Activated B cell treated with CpG ODN at 0.5 μM for 24 hours (primary cell): ENCODE measurements at places on chromosomes 2 and 18.

GRCh38 chr2:203661279-203661908 is 45.0 kb upstream of the CD28 start:
- DNase-seq: no peak

- no peak for DNase-seq
Observed at GRCh38 chr18:78085241-78086185, 835.9 kb downstream of the GALR1 start.

DNA sequence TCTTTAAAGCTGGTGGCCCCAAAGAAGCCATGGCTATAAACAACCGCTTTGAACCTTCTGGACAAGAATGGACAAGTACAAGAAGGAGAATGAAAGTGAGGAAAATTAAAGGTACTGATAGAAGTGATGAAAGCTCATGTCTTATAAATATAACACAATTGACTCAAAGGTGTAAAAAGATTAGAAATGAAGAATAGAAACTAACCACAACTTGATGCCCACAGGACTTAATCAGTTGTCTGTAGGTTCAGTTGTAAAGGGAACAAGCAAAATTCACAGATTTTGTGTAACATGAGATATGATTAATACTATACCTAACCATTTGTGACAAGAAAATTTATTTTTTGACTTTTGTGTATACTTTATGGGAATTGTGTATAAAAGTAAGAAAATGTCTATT is 135.7 kb downstream of the NUP35 start:
- DNase-seq: no peak

DNA sequence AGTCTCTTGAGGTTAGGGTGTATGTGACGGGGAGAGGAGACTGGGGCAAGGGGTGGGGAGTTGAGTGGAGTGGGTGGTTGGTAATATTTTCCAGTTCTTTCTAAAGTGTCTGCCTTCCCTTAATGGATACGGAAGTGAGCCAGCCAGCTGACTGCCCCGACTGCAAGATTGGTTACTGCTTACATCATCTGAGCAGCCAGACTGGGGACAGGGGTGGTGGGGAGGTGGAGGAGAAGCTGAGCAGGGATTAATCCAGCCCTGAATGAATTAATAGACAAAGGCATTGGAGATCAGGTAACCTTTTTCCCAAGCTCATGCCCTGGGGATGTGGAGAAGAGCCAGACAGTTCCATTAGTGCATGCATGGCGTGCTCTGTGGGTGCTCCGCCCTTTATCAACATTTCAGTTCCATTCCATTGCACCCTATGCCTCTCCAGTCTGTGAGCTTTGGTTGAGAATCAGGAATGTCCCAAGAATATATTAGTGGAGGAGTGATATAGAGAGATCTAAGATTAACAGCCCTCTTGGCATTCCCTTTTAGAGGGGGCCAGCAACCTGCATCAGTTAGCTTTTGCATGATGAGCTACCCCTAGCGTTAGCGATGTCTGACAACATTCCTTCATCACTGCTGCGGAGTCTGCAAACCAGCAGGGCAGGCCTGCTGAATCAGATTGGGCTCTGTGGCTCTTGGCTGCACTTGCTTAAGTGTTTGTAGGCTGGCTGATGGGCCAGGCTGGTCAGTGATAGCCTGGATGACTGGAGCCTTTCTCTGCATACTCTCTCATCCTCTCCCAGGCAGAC is 67.4 kb downstream of the TNP1 start:
- no peak for DNase-seq

GRCh38 chr2:234335661-234336228 is 161.1 kb downstream of the ARL4C start:
- DNase-seq: no peak

- no peak for DNase-seq
Observed at GRCh38 chr2:184481865-184482264, 116.5 kb upstream of the ZNF804A start.

- no peak for DNase-seq
Observed at GRCh38 chr2:85750587-85751575, 2.9 kb upstream of the ATOH8 start.

DNA sequence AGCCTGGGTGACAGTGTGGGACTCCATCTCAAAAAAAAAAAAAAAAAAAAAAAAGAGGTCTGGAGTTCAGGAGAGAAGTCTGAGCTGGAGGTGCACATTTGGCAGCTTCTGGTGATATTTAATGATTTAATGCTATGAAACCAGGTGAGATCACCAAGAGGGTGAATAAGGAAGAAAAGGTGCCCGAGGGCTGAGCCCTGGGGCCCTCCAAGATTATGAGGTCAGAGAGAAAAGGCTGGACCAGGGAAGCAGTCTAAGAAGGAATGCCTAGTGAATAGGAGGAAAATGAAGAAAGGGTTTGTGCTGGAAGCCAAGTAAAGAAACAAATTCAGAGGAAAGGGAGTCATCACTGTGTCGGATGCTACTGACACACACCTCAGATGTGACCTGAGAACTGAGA is 88.0 kb upstream of the PELI1 start:
- DNase-seq: no peak

GRCh38 chr2:235766278-235766677 is 272.4 kb downstream of the AGAP1 start:
- DNase-seq: no peak

DNA sequence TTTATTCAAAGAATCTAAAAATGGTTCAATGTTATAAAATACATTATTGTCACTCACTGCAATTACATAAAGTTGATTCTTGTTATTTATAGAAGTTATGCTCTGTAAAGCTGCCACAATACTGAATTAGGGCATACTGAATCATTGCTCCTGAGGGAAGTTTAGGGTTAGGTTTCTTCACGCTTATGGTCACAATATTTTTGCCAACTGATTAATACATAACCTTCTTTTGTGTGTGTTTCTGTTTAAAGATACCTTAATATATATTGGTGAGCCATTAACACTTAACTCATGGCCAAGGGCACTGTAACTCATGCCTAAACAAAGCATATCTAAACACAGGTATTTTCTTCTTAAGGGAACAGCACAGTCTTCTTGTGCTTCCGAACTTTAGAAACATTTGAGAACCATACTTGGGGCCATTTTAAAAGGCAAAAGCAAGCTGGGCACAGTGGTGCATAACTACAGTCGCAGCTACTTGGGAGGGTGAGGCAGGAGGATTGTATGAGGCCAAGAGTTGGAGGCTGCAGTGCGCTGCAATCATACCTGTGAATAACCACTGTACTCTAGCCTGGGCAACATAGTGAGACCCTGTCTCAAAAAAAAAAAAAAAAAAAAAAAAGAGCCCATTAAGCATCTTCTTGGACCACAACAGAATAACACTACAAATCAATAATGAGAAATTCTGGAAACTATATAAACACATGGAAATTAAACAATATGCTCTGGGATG is 15.6 kb downstream of the DARS1 start:
- no peak for DNase-seq

GRCh38 chr2:103814016-103814415 is 1039.9 kb upstream of the POU3F3 start:
- DNase-seq: no peak

DNA sequence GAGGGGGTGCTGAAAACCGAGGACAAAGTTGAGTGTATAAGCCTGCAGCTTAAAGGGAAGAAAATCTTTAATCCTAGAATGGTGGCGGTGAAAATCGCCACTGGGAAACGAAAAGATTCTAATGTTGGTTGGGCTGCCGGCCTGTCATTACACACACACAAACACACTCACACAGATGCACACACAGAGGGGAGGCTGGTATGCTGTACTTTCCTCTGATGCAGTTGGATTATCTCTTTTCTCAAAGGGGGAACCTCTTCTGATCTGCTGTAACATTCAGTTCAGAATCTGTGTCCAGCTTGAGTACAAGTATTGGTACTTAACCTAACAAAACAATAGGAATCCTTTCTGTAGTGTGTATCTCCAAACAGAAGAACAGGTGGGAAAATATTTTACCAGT is 39.0 kb downstream of the ANXA4 start:
- DNase-seq: no peak

GRCh38 chr2:9793918-9794717 is 49.2 kb upstream of the TAF1B start:
- no peak for DNase-seq

GRCh38 chr18:41569867-41570266 is 385.2 kb upstream of the PIK3C3 start:
- DNase-seq: no peak

DNA sequence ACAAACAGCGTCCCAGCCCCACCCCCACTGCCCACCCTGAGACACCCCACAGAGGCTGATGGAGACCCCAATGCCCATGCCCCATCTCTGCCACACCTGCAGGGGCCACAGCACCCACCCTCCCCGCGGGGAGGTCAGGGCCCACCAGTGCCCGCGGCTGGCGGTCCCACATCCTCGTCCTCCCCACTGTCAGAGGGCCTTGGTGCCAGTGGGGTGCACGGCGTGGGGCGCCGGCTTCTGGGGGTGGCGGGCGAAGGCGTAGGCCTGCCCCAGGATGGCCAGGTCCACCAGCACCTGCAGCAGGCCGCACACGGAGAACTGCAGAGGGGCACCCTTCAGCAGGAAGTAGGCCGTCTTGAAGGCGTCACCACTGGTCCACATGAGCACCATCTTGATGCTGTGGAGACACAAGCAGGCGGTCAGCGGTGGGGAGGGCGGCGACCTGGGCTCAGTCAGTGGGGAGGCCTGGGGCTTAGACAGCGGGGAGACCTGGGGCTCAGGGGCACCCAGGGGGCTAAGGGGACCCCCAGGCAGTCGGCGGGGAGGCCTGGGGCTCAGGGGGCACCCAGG is 47.6 kb downstream of the SLC66A2 start:
- DNase-seq: no peak

DNA sequence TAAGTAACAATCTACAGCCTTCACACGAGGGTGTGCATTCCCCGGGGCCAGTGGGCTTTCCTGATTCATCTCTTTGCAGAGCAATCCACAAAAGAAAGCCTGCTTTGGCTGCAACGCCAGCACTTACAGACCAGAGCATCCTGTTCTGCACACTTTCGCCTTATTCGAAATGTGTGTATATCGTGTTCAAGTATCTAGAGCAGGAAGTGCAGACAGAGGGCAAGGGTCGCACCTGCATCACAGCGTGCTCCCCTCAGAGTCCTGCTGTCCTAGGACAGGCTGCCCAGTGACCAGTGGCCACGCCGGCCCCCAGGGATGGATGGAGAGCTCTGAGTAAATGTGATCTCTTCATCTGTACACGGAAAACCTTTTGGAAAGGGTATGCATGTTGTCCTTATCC is 264.3 kb downstream of the ZNF516 start:
- DNase-seq: no peak

DNA sequence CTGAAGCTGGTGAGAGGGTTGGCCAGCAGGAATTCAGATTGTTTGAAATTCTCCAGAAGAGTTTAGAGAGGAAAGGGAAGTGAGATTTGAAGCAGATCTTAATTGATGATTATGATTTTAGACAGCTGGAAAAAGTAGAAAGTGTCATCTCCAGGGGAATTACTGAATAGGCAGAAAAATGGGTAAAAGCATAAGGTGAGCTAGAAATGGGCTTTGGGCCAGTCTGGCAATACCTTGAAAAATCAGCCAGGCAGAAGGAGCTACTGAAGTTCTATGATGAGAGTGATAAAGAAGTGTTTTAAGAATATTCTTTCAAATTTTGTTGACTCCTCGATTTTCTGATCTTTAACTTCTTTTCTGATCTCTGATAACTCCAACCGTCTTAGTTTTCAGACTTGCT is 172.9 kb upstream of the CCDC150 start:
- DNase-seq: no peak
